ENCODE measurements at places on chromosomes 5 and 9. TPM values are rescaled to one million over a fixed set of nuclear protein-coding genes. Genes with fewer than 3 reads are reported as not detected.

GRCh38 chr9:94112716-94113465, 28.6 kb downstream of the PTPDC1 start:
- H3K27me3 ChIP-seq: no peaks in the 10 kb centered on the region
- H3K27ac ChIP-seq: no peak overlapping the region
- H3K36me3 ChIP-seq: no peaks in the 10 kb centered on the region
- no peak for DNase-seq
- no peak overlapping the region for H3K4me3 ChIP-seq

- no peak overlapping the region for H3K27ac ChIP-seq
- no peaks in the 10 kb centered on the region for H3K4me1 ChIP-seq
- H3K4me3 ChIP-seq: no peak overlapping the region
Measured at GRCh38 chr9:106632621-106633020, 230.3 kb upstream of the ZNF462 start.

GRCh38 chr5:1278656-1279442, 16.0 kb downstream of the TERT start:
- H3K36me3 ChIP-seq: no peaks in the 10 kb centered on the region
- DNase-seq: no peak
- H3K4me3 ChIP-seq: no peak overlapping the region
- H3K27ac ChIP-seq: no peak overlapping the region

DNA sequence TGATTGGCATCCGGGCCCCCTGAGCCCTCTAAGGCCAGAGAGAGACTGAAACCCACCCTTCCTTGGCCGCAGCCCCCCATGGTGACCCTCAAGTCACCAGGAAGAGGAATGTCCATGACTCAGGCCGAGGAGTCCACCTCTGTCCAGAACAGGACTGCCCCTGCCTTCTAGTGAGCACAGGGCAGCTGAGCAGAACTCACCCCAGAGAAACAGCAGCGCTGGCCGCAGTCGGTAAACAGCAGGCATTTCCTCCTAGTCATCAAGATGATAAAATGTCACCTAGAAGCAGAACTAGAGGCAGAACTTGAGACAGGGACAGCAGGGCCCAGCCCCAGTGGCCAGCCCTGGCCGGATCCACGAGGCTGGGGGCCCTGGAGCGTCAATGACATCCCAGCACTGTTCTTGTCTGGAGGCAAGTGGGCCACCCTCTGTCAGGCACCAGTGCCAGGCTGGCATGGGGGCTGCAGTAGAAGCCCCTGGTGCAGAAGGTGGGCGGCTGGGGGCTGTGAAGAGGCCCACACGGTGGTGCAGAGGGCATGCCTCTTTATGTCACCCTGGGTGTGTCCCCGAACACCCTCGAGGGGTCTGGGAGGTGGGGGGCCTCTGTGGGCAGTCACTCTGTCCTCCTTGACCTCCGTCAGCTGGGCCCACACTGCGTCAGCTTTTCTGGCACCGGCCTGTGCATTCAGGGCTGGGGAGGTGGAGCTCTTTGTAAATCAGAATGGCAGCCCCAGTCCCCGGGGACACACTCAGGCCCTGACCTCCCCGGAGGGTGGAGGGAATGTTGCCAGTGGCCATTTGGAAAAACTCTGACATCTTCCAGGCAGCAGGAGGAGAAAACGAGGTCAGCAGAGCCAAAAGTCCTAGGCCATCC, 83.0 kb downstream of the NTNG2 start:
- no peak for DNase-seq
- no peaks in the 10 kb centered on the region for H3K36me3 ChIP-seq
- H3K4me3 ChIP-seq: no peak overlapping the region
- H3K4me1 ChIP-seq: peaks cover 5% of the 10 kb centered on the region
- no peak overlapping the region for H3K27ac ChIP-seq

DNA sequence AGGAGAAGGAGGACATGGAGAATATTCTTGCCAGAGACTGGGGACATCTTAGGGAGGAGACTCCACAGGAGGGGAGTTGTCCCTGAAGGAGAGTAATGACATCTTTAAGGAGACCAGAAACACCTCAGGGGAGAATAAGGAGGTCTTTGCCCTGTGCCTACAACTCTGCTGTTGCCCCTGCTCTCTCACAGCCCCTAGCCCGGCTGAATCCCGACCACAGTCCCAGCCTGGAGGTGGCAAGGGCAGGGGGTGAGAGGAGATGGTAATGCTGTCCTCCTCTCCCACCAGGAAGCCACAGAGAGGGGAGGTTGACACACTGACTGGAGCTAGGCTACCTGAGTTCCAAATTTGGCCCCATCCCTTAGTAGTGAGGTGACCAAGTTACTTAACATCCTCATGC, 30.2 kb upstream of the ENHO start:
- no peaks in the 10 kb centered on the region for H3K4me1 ChIP-seq
- no peak for DNase-seq
- H3K27me3 ChIP-seq: peaks cover 54% of the 10 kb centered on the region
- H3K36me3 ChIP-seq: no peaks in the 10 kb centered on the region
- no peak overlapping the region for H3K4me3 ChIP-seq

- DNase-seq: no peak
- no peaks in the 10 kb centered on the region for H3K27me3 ChIP-seq
- no peak overlapping the region for H3K4me3 ChIP-seq
- no peaks in the 10 kb centered on the region for H3K36me3 ChIP-seq
- H3K4me1 ChIP-seq: peaks cover 7% of the 10 kb centered on the region
- H3K27ac ChIP-seq: no peak overlapping the region
Measured at GRCh38 chr5:68432682-68433081, 217.1 kb downstream of the PIK3R1 start.

DNA sequence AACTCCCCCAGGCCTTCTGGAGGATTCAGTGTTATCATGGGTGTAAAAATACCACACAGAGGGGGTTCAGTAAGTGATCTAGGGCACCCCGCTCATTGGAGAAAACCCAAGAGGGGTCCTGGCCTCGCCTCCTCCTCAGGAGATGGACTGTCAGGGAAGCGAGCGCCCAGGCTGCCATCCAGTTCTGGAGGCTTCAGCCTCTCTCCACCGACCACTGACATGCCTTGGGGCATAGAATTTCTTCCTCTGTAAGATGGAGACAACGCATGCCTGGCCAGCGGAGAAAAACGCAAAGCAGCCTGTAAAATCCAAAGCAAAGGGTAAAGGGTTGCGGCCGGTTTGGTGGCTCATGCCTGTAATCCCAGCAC, 165.4 kb downstream of the COL23A1 start:
- no peaks in the 10 kb centered on the region for H3K27me3 ChIP-seq
- H3K4me1 ChIP-seq: no peaks in the 10 kb centered on the region
- no peak for DNase-seq
- no peaks in the 10 kb centered on the region for H3K36me3 ChIP-seq
- H3K27ac ChIP-seq: no peak overlapping the region

- no peak overlapping the region for H3K27ac ChIP-seq
- H3K4me3 ChIP-seq: no peak overlapping the region
- no peak for DNase-seq
- peaks cover 56% of the 10 kb centered on the region for H3K36me3 ChIP-seq
Measured at GRCh38 chr5:72883850-72884249, 67.4 kb downstream of the TNPO1 start.

DNA sequence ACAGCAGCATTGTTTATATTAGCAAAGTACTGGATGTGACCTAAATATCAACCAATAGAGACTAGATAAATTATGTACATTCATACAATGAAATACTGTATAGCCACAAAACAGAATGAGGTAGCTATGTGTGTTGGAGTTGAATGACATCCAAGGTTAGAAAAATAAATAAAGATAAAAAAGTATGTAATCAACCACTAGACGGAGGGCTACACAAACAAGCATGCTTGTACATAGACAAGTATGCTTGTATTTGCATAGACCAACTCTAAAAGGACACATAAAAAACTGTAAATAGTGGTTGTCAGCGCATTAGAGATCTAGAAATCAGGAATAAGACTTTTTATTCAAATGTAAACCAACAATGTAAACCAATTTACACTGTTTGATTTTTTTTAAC, 3.0 kb downstream of the FEM1C start:
- DNase-seq: peak; percentile 15
- H3K27ac ChIP-seq: no peak overlapping the region
- peak overlapping the region; percentile 86 for H3K4me3 ChIP-seq
- H3K27me3 ChIP-seq: no peaks in the 10 kb centered on the region
- H3K4me1 ChIP-seq: peaks cover 2% of the 10 kb centered on the region

DNA sequence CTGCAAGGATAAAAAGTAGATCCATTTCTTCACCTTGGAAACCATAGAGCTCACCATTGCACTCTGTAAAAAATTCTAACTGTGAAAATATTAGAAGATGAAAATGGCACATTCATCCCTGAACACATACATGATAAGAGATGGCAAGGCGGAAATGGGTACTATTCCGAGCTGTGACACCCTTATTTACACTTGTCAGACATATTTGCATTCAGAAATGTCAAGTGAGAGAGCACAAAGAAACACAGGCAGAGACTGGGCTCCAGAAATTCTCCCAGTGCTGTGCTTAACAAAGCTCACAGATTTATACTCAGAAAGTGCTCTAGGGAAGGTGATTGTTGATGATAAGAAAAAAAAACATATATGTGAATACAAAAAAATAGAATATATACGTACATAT, 170.3 kb upstream of the PUM3 start:
- no peak for DNase-seq
- no peaks in the 10 kb centered on the region for H3K27me3 ChIP-seq
- no peaks in the 10 kb centered on the region for H3K36me3 ChIP-seq
- no peaks in the 10 kb centered on the region for H3K4me1 ChIP-seq
- H3K4me3 ChIP-seq: no peak overlapping the region

GRCh38 chr5:174877987-174878386, 153.6 kb downstream of the MSX2 start:
- H3K4me1 ChIP-seq: no peaks in the 10 kb centered on the region
- no peak for DNase-seq
- H3K4me3 ChIP-seq: no peak overlapping the region

DNA sequence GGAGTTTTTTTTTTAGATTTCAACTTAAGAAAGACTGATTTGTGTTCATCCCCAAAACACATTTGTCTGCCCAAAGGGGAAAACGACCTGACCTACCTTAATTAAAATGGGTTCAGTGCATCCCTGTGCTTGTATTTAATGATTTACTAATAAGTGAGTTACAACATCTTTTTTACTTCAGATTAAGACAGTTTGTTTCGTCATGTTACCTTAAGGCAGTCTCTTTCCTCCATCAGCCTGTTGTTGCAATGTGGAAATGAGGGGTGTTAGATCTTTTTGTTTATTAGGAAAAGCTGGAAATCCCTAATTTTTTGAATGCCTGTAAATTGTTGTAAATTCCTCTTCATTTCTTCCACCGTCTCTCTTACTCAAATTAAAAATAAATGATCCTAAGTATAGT, 177.5 kb downstream of the GDNF start:
- no peak for DNase-seq
- no peaks in the 10 kb centered on the region for H3K36me3 ChIP-seq
- H3K27me3 ChIP-seq: no peaks in the 10 kb centered on the region
- H3K27ac ChIP-seq: no peak overlapping the region
- no peak overlapping the region for H3K4me3 ChIP-seq

- H3K4me3 ChIP-seq: no peak overlapping the region
- no peak for DNase-seq
- H3K27ac ChIP-seq: no peak overlapping the region
Measured at GRCh38 chr9:130313103-130313858, 47.7 kb downstream of the HMCN2 start.

DNA sequence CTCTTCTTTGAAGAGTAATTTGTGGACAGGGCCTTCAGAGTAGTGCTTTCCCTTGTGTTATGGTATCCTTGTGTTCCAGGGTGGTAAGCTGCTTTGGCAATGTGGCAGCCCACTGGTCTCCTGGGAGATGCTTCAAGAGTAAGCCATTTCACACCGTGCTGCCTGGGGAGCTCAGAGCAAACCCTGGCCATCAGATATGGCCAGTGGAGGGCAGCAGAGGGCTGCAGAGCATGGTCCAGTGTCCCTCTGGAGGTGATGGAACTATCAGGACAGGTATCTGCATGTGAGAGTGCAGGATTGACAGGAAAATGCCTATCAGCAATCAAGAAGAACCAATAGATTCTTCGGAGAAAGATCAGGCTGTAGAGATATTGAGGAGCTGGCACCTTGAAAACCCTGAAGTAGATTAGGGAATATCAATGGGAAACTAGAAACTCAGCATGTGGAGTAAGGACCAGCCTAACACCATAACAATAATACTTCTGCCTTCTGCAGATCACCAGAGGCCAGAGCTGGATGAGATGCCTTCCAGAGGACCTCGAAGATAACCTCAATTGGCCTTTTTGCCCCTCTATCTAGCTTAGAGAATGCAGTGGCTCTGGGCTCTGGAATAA, 90.8 kb downstream of the PLPPR1 start:
- H3K27me3 ChIP-seq: no peaks in the 10 kb centered on the region
- no peaks in the 10 kb centered on the region for H3K4me1 ChIP-seq
- DNase-seq: no peak
- no peak overlapping the region for H3K4me3 ChIP-seq
- no peaks in the 10 kb centered on the region for H3K36me3 ChIP-seq
- no peak overlapping the region for H3K27ac ChIP-seq

DNA sequence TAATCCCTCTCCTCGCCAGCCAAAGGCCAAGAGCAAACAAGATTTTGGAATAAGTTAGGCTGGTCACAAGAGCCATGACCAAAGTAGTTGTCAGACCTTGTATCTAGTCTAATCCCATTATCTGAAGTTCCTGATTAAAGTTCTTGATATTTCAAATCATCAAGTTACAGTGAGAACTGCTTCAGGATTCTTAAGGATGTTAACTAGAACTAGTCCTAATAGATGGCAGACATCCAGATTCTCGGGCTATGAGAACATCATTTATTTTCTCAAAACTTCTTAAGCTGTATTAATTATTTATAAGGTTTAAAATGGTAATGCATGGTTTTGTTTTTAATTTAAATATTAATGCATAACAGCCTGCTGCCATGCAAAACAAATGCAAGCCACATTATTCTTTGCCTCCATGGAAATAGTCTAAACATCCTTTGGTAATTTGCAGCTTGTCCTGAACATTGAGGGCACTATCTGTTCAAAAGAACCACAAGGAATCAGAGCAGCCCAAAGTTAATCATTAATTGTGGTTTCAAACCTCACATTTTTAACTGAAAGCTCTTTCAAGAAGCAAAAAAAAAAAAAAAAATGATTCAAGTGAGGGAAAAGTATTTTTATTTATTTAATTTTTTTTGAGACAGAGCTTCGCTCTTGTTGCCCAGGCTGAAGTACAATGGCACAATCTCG, 95.1 kb downstream of the TTC39B start:
- peak; percentile 49 for DNase-seq
- H3K36me3 ChIP-seq: no peaks in the 10 kb centered on the region
- H3K27me3 ChIP-seq: no peaks in the 10 kb centered on the region
- H3K27ac ChIP-seq: no peak overlapping the region
- no peak overlapping the region for H3K4me3 ChIP-seq

DNA sequence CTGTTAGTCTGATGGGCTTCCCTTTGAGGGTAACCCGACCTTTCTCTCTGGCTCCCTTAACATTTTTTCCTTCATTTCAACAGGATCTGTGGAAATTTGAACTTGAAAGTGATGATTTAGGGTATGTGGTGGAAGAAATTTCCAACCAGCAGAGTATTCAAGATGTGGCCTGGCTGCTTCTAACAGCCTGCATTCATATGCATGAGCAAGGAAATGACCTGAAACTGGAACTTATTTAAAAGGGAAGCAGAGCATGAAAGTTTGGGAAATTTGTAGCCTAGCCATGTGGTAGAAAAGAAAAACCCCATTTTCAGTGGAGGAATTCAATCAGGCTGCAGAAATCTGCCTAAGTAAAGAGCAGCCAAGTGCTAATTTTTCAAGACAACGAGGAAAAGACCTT, 41.7 kb downstream of the UNC13B start:
- no peak for DNase-seq
- no peak overlapping the region for H3K4me3 ChIP-seq
- no peaks in the 10 kb centered on the region for H3K27me3 ChIP-seq

OR1J2 gene
- not detected for total RNA-seq

ACOT12 gene
- not detected for total RNA-seq

BTNL3 gene
- not detected for total RNA-seq

NIM1K gene
- 0.56 TPM for total RNA-seq

OBP2B gene
- not detected for total RNA-seq

EGFLAM gene
- 1.1 TPM for total RNA-seq

RNF208 gene
- total RNA-seq: not detected
